KG1 (cell line): ENCODE measurements at places on chromosomes 6 and 20.

GRCh38 chr6:118659513-118660217, 8.3 kb upstream of the CEP85L start:
- no peak for DNase-seq

DNA sequence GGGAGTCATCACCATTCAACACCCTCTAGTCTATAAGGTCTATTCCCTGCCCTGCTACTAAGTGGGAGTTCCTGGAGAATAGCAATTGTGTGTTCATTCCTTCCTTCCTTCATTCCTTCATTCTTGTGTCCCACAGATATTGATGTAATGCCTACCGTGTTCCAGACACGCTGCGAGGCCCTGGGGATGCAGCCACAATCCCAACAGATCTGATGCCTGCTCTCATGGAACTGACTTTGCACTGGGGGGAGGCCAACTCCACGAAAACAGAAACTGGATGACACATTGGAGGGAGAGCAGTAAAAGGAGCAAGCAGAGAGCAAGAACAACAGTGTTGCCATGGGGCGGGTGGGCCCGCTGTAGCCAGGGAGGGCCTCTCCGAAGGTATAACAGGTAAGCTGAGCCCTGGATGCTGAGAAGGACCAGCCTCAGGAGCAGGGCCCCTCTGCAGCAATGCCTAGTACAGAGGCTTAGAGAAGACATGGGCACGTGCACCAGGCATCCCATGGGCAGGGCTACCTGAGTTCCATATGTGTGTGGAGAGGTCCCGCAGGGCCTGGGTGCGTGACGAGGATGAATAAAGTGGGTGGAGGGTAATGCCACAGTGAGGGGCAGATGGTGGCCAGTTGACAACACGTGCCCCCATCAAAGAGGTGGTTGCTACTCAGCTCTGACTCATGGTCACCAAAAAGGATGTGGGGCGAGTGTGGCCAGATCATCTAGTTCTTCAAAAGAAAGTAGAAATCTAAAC, 173.9 kb downstream of the NFATC2 start:
- no peak for DNase-seq

GRCh38 chr6:132161283-132161682, 210.1 kb upstream of the CCN2 start:
- no peak for DNase-seq

GRCh38 chr20:2617099-2617714, 35.2 kb upstream of the NOP56 start:
- DNase-seq = no peak

- no peak for DNase-seq
These were observed 802 bp upstream of the NRN1 start for GRCh38 chr6:6007366-6008088.

- DNase-seq = no peak
These were observed 185.7 kb downstream of the ASCC3 start for GRCh38 chr6:100695445-100695844.

DNA sequence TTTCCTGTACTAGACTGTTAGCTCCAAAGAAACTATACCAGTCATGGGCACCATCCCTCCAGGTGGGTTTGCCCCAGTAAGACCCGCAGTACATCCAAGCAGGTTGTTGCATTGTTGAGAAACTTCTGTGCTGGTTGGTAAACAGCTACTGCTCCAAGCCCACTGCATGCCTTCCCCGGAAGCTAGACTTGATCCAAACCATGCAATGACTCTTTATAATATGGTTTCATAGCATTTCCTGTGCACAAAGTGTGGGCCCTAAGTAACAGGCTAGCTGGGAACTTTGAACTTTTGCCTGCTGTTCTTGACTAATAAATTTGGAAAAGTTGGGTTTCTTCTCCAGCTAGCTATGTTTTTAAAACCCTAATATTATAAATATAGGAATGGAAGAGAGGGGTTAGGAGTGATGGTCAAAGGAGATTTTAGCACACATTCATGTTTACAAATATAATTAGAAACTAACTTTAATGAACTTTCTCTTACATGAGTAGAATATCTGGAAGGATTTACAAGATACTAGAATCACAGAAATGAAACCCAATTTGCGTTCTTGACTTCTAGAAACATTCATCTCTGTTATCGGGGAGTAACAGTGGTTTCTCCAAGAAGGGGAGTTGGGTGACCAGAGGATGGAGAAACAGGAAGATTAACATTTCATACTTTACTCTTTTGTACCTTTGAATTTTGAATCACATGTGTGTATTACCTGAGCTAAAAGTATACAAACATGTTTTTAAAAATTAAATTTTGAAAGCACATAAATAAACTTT, 51.7 kb downstream of the GFOD1 start:
- no peak for DNase-seq

DNA sequence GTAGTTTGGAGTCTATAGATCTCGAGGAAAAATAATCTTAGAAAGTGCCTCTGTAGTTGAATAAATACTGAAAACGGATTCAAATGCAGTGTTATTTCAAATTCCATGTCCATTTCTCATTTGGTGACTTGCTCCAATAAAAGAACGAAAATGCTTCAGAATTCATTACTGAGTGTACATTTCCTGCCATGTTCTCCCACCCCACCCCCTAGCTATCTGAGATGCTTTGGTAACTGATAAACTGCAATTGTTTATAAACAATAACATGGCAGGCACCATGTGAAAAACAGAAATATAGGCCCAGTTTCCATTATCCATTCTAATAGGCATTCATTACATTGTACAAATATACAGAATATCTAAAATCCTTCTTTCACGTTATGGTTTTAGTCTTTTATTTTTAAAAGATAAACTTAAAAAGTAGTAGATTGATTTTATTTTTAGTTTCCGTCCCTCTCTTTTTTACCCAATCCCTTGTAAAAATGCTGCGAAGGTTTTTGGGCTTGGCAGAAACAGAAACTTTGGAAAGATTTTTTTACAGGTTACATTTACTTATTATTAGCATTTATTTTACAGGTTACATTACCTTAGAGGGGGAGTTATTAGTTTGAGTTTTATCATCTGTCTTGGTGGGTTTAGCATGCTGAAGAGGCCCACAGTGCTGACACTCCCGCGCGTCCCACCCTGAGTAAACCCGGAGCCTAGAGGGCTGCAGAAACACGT, 1.5 kb downstream of the FAM162B start:
- DNase-seq = no peak

DNA sequence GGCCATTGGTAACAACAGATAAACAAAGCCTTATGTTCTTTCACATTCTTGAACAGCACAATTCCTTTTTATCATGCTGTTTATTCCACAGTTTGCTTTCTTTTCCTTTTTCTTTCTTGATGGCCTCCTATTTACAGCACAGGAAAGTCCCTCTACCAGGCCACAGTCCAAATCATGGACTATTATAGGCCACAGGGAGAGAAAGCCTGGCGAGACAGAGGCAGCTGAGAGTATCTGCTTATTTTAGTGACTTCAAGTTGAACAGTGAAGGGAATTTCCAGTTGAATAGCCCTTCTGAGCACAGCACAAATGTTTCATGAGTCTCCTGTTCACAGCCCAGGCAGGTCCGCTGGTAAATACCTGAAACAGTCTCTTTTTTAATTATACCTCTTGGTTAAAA, 263.7 kb upstream of the ARID1B start:
- DNase-seq = no peak

GRCh38 chr20:59640267-59640666, 35.9 kb downstream of the PHACTR3 start:
- DNase-seq = no peak

- no peak for DNase-seq
These were observed 91.8 kb upstream of the BACH2 start for GRCh38 chr6:90388395-90388794.

GRCh38 chr20:24915440-24915839, 33.6 kb upstream of the CST7 start:
- no peak for DNase-seq

DNA sequence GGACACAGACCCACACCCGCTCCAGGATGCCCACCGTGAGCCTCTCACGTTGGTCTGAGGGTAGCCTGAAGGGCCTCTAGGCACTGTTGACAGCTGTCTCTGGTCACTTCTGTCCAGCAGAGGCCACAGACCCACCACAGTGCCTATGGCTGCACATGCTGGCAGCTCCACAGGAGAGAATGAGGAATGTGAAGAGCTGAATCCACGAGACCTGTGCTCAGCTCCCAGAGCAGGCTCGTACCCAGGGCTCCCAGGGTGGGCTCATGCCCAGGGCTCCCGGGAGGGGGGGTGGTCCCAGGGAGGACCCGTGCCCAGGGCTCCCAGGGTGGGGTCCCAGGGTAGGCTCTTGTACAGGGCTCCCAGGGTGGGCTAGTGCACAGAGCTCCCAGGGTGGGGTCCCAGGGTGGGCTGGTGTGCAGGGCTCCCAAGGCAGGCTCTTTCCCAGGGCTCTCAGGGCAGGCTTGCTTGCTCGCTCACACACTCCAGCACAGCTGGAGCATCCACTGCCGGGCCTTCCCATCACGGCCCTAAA, 201.0 kb downstream of the SYNDIG1 start:
- no peak for DNase-seq

DNA sequence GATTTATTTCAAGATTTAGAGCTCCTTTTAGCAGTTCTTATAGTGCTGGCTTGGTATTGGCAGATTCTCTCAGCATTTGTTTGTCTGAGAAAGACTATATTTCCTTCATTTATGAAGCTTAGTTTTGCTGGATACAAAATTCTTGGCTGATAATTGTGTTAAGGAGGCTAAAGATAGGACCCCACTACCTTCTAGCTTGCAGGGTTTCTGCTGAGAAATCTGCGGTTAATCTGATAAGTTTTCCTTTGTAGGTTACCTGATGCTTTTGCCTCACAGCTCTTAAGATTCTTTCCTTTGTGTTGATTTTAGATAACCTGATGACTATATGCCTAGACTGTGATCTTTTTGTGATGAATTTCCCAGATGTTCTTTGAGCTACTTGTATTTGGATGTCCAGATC, 114.3 kb downstream of the AIG1 start:
- DNase-seq = no peak

DNA sequence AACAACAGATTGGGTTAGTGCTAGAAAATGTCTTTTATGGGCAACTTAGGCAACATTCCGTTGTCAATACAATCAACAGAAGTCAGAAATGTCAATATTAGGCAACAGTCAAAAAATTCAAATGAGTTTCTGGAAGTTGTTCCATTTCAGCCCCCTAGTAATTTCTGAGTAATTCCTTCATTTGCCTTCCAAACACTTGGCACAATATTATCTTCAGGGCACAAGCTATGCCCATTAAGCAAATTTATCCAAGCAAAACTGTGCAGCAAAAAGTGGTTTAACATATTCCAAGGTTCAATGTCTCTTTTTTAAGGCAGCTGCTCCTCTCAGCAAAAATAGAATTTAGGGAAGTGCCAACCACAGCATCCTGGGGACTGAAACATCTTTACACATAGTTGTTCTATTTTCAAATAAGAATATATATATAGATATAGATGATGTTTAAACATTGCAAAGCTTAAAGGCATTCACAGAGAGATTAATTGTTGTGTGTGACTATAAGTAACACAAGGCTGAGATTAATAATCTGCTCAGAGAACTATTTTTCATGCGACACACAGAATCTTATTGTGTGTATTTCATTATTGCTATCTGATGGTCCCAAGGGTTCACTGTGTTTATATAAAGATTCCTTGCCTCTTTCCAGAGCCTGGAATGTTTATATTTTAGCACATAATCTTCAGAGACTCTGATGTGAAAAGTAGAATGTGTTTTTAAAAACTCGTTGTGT, 75.2 kb upstream of the ADTRP start:
- DNase-seq = no peak
